ENCODE measurements at places on chromosomes 3 and 15.

DNA sequence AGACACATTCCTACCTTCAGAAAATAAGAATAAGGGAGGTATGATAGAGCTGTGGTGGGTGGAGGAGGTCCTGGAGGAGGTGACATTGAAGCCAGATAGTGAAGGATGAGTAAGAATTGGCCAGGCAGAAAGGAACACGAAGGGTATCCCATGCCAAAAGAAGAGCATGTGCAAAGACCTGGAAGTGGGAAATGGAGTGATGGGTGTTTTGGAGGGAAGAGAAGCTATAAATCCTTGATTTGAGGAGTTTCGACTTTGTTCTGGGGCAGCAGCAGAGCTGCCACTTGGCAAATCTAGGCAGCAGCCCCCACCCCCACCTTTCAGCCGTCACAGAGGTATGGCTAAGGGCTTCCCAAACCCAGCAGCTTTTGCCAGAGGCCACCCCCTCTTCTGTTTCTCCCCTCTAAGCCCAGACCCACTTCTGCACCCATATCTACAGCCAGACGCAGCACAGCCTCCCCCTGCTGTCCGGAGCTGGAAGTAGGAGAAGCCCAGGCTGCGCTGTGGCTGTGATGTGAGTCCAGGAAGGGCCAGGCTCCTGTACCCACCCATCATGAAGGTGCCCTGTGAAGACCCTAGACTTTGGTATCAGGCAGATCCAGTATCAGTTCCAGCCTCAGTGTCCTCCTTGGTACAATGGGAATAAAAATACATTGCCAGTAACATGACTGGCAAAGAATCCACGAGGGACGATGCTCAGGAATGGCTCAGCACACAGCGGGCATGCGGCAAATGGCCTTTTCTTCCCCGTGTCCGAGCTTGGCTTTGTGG lies 188.7 kb upstream of the LINGO1 start:
- DNase-seq: no peak

- DNase-seq: no peak
These were observed 1.4 kb downstream of the PARP14 start for GRCh38 chr3:122681974-122682409.

DNA sequence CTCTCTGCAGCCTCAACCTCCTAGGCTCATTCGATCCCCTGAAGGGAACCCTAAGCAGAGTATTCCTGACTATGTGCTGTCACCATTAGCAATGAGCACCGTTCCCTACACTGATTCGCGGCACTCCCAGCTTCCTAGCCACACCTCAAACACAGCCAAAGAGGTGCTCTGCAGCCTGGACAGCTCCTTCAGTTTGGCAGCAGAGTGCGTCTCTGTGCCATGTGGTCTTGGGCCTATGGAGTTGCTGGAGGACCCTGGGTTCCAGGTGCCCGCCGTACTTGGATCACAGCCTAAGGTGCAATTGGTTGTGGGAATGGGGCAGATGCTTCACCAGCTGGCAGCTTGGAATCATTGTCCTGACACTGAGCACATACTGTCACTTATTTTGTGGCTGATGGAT lies 17.3 kb upstream of the IL12A start:
- DNase-seq: no peak

DNA sequence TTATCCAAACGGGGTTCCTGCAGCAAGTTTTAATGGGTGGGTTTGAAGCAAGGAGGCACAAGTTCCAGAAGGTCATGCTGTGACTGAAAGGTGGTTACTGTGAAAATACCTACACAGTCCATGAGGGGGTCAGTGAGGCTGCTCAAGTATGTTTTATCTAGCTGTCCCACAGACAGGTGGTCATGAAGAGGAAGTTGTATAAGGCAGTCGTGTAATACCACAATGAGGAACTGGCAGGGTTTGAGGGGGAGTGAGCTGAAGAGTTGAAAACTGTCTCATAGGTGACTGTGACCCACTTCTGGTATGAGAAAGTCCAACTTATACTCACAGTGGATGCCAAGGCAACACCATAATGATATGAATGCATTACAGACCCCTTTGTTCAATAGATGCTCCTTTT lies 856.8 kb downstream of the OTOL1 start:
- DNase-seq: no peak

GRCh38 chr15:98745650-98746374 lies 97.5 kb downstream of the IGF1R start:
- DNase-seq: no peak

GRCh38 chr3:8460815-8461456 lies 40.7 kb upstream of the LMCD1 start:
- no peak for DNase-seq

GRCh38 chr3:186311441-186311840 lies 50.6 kb downstream of the DGKG start:
- DNase-seq: no peak

DNA sequence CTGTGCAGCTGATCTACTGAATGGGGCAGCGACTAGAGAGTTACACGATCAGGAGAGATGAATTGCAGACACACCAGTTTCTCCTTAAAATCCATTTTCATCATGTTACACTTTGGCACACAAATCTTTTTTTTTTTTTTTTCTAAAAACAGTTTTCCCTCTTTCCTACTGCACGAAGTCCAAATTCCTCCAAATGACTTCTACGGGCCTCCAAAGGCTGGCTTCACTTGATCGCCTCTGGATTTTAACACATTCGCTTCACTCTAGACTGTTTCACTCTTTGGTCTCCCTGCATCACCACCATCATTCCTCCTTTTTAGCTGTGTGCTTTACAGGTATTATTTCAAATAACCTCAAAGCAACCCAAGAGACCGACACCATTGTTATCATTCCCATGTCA lies 268.6 kb downstream of the RORA start:
- DNase-seq: no peak

DNA sequence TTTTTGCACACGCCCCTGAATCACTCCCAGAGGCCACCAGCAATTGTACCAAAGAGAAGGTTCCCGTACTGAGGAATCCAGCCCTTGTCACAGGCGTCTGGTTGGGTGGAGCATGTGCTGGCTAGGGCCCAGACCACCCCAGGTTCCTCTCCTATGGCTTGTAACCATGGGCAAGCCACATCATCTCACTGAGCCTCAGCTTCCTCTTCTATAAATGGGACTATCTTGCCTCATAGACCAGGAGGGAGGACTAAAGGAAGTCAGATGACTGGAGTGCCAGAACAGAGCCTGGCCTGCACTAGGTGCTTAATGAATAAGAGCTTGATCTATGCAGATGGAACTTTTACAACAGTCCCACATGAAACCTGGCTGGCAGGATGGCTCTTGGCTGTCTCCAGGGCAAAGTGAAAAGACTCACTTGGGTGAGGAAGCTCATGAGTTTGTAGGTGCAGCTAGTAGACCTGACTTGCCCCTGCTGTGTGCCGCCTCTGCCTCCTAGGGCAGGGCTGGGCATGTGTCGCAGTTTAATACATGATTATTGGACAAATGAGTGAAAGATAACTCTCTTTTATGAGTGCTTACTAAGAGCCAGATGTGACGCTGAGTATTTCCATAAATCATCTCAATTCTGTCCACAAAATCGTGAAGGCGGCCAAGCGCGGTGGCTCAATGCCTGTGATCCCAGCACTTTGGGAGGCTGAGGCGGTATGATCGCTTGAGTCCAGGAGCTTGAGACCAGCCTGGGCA lies 29.3 kb downstream of the CTSH start:
- DNase-seq: no peak

Data from stimulated activated CD4-positive, alpha-beta T cell treated with anti-CD3 and anti-CD28 coated beads, TNF-alpha, amount 100 ng/mL, for 4 hours (primary cell).